Neural crest cell (in vitro differentiated cells): ENCODE measurements at places on chromosomes 12 and 14. TPM values are rescaled to one million over a fixed set of nuclear protein-coding genes. Genes with fewer than 3 reads are reported as not detected.

DNA sequence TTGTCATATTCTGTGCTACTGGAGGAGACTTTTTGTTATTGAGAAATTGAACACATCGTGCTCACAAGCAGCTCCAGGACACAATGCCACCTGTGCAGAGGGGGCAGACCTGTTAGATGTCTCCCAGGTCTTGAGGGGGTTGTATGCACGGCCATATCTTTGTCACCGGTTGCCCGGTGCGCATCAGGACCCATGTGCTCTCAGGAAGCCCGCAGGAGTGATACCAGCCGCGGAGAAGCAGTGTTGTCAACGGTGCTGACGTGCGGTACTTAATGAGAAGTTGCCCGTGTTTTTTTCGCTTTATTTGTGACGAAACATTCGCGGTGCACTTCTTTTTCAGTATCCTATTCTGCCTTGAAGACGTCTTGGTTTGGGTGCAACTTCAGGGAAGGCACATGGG is 128.2 kb upstream of the RTL1 start:
- no peak for DNase-seq
- H3K4me3 ChIP-seq = no peak overlapping the region
- no peaks in the 10 kb centered on the region for H3K4me1 ChIP-seq
- no peaks in the 10 kb centered on the region for H3K27me3 ChIP-seq

DNA sequence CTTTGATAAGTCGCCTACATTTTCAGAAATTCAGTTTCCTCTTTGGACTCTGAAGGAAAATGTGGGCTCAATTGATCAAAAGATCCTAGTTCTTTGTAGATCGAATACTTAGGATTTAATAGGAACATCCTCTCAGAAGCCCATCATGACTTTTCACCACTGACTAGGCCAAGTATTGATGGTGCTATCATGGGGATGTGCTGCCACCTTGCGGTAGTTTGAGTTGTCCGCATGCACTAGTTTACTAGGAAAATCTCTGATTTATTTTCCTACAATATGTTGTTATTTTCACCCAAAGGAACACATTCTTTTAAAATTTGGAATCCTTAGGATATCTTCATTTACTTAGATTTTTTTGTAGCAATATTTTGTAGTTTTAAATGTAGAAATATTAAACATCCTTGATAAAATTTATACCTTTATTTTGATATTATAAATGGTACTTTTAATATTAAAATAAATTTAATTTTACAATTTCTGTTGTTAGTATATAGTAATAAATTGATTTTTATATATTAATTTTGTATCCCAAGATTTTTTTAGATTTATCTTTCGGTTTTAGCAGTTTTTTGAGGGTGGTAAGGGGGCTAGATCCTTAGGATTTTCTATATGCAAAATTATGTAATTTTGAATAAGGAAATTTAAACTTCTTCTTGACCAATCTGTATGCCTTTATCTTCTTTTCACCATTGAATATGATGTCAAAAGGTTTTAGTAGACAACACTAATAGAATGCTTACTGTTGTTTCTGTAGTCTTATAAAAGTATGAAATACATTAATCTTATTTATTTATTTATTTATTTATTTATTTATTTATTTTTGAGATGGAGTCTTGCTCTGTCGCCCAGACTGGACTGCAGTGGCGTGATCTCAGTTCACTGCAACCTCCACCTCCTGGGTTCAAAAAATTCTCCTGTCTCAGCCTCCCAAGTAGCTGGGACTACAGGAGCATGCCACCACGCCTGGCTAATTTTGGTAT is 52.9 kb upstream of the OR9K2 start:
- no peaks in the 10 kb centered on the region for H3K4me1 ChIP-seq
- no peak overlapping the region for H3K27ac ChIP-seq
- H3K36me3 ChIP-seq = no peaks in the 10 kb centered on the region
- H3K4me3 ChIP-seq = no peak overlapping the region
- H3K27me3 ChIP-seq = peaks cover 10% of the 10 kb centered on the region

DNA sequence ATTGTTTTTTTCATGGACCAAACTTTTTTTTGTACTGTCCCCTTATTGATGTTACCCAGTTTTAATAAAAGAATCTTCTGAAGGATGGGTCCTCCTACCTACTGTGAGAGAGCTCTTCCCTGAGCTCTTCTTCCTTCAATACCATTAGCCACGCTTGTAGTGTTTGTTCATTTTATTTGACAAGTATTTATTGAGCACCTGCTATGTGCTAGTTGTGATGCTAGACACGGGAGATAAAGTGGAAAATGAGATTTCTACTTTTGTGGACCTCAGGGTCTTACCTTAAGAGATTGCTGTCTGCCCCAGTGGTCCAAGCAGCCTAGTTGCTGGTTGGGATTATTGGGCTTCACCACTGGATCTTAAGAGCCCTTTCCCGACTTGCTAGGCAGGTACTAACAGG is 3.2 kb upstream of the GPD1 start:
- H3K36me3 ChIP-seq = peaks cover 16% of the 10 kb centered on the region
- H3K4me3 ChIP-seq = no peak overlapping the region
- no peaks in the 10 kb centered on the region for H3K4me1 ChIP-seq
- DNase-seq = no peak
- no peak overlapping the region for H3K27ac ChIP-seq
- no peaks in the 10 kb centered on the region for H3K27me3 ChIP-seq

GRCh38 chr12:78430551-78430950 is 434.0 kb upstream of the SYT1 start:
- no peak overlapping the region for H3K27ac ChIP-seq
- H3K27me3 ChIP-seq = no peaks in the 10 kb centered on the region
- no peak overlapping the region for H3K4me3 ChIP-seq
- H3K36me3 ChIP-seq = peaks cover 7% of the 10 kb centered on the region
- DNase-seq = no peak
- no peaks in the 10 kb centered on the region for H3K4me1 ChIP-seq

The TMEM30B gene
- 0.07 TPM in 1 of 2 replicates, not detected in the other for total RNA-seq
